ACHN (cell line): ENCODE measurements at places on chromosomes 2 and 18.

- DNase-seq = peak; percentile 91
Measured at GRCh38 chr2:114022360-114023085, 132.6 kb downstream of the ACTR3 start.

DNA sequence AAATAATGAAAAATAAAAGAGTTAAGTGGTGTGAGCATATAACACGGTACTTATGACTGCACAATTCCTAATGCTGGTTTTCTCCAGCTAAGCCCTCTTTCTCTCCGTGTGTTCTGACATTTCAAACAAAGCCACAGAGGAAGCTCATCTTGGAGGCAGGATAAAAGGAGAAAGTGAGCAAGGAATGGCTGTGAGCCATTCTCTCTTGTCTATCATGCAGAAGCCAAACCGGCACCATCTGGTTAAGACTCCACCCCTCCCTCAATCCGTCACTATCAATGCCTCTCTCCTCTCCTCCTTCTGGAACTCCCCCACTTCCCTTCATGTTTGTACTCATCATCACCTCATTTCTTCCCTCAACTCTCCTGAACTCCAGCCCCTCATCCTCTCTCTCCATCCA, 210.4 kb downstream of the TMEM163 start:
- DNase-seq = no peak

GRCh38 chr2:111148925-111149324, 28.2 kb downstream of the BCL2L11 start:
- no peak for DNase-seq

- no peak for DNase-seq
Measured at GRCh38 chr18:21146016-21146415, 34.4 kb upstream of the ROCK1 start.

DNA sequence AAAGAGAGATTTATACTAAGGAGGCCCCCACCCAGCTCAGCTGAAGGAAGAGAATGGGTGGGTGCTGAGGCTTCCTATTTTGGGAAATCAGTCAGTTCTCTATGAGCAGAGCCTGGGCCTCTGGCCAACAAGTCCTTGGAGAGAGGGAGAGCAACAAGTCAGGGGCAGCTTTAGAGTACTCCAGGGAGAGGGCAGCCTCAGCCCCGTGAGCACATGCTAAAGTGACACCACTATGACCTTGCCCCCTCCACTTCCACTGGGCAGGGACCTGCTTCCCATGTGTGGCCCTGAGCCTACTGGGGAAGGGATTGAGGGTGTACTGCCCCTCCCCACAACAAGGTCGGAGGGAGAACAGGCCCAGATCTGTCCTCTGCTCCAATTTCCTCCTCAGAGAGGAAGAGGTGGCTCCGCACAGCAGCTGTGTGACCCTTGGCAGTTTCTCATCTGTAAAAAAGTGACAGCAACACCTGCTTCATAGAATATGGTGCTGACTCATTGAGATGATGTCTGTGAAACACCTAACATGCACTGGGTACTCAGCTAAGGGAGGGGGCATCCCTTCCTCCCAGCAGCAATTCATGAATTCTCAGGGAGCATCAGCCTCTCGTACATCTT, 72.9 kb downstream of the CLHC1 start:
- DNase-seq = no peak

DNA sequence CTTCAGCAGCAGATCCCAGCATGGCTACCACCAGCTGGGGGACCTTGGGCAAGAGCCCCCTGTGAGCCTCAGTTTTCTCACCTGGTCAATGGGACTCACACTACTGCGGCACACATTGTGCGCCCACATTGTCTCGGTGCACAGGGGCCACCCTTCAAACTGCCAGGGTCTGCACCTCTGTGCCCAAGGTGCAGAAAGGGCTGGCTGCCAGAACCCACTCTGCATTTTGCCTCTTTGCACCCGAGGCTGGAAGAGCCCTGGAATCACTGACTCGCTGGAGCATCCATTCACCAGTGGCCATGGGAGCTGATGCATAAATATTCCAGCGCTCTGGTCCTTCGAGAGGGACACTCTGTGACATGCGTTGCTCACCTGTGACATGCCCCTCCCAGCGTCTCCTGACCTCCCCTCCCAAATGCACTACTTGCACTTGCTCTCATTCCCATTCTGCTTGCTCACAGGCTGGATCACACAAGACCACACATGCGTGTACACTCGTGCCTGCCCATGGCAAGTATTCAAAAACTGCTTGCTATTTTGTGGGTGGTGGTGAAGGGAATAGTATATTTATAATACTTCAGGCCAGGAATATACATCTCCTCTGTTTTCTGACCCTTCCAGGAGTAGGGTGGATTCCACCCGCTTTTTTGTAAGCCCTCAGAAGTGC, 18.8 kb upstream of the C1QL2 start:
- no peak for DNase-seq

GRCh38 chr2:118119761-118120400, 31.6 kb downstream of the INSIG2 start:
- DNase-seq = no peak

GRCh38 chr2:47388888-47389287, 14.1 kb upstream of the MSH2 start:
- DNase-seq = no peak

DNA sequence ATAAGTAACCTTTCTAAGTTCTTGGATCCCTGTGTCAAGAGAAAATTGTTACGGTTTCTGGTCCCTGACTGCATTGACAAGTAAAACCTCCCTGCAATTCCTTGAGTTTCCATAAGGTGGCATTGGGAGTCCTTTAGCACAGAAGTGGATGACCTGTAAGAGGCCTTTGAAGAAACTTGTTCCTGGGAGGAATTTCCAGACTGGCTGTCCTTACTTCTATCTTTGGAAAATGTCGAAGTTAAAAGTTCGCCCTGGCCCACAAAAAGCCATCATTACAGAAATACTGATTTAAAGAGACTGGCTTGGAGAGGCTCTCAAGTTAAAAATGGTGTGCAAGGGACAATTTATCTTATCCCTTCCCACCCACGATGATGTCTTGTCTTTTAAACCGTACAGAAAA, 218.4 kb downstream of the CDH20 start:
- DNase-seq = peak; percentile 75

GRCh38 chr18:50377061-50377798, 2.4 kb downstream of the SKA1 start:
- no peak for DNase-seq

- DNase-seq = no peak
Measured at GRCh38 chr2:7609974-7610373, 692.8 kb downstream of the RNF144A start.

- DNase-seq = no peak
Measured at GRCh38 chr2:68506170-68506569, 38.8 kb downstream of the APLF start.

GRCh38 chr2:58266211-58266610, 25.1 kb upstream of the FANCL start:
- DNase-seq = no peak

DNA sequence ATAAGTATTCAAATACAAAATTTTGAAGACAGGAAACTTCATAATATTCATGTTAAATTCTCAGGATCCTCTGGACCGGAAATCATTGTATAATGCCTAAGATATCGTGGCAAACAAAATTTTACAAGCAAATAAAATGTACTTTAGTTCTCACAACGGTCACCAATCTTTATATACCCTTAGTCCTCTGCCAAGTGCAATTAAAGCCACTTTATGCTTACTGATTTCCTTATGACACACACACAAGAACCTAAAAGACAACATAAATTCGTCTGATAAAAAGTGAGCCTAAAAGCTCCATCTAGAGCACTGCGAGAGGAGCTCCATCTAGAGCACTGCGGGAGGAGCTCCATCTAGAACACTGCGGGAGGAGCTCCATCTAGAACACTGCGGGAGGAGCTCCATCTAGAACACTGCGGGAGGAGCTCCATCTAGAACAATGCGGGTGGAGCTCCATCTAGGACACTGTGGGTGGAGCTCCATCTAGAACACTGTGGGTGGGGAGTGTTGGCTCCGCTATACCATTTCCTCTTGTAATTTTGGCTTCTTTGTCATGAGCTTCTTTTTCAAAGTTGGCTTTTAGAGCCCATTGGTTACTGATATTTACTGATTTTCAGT, 15.9 kb downstream of the ATP8B1 start:
- no peak for DNase-seq

DNA sequence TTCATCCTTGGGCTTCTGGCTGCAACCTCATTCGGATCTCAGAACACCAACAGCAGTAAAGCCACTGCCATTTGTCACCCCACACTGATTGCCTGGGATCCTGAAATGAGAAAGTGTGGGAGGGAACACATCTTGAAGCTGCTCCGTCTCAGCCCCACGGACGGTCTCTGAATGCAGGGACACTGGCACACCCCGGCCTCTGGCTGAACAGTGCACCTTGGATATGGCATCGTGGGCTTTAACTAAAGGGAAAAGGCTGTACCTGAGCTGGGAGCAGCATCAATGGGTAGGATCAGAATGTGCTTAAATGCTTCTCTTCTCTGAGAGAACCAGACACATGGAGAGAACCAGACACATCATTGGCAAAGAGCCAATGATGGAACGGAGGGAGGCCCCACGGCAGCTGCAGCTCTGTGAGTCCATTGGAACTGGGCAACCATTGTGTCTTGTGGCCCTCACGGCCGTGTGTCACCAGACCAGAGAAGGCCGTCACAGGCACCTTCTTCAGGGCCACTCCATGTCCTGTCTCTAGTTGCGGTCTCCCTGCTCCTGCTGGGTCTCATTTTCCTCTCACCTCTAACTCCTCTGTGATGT, 193.4 kb upstream of the MYT1L start:
- no peak for DNase-seq

DNA sequence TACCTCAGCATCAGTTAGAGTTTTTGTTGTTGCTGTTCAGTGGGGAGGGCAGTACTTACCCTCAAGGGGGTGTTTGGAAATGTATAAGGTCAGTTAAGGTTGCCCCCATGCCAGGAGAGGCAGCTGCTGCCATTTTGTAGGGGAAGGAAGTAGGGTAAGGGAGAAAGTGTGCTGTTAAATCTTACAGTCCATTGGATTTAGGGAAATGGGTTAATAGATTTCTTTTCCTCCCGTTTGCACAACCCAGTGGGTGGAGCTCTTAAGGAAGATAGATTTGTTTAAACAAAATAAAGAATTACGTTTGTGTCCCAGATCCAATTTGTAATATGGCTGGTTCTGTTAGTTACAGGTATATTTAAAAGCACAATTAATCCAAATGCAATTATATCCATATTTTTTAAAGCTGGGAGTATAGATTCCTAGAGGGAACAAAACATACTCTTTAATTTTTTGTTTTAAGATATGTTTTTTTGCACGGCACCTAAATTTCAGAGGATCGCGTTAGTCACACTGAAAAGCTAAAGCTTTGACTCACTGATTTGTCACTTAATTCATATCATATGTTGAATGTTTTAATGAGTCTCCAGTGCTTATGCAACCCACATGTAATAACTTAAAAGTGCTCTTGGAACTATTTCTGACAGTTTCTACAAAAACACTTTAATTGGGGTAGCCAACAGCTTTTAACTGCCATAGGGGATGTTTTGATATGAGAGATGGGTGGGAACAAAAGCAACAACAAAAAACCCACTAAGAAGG, 9.0 kb upstream of the CWC22 start:
- no peak for DNase-seq

- no peak for DNase-seq
Measured at GRCh38 chr2:15796167-15796942, 144.0 kb upstream of the MYCN start.
